ENCODE measurements at places on chromosomes 7 and 10.

- DNase-seq: no peak
Measured at GRCh38 chr10:59513558-59513957, 151.2 kb upstream of the FAM13C start.

- no peak for DNase-seq
Measured at GRCh38 chr7:124084024-124084423, 51.2 kb upstream of the TMEM229A start.

DNA sequence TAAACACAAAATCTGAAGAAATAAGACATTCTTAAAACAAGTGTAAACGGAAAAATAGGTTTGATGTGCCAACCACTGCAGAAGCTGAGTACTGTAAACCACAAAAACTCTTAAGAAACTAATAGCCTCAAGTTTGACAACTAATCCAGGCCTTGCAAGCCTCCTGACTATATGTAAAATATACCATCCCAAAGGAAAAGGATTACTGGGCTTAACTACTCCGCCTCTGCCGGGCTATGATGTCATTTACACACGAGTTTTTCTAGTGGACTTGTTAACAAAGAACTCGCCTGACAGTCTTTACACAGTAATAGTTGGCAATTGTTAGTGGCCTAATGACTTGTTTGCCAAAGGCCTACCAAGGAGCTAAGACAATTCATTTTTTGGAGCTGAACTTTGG, 2.1 kb downstream of the KIF5B start:
- DNase-seq: no peak

DNA sequence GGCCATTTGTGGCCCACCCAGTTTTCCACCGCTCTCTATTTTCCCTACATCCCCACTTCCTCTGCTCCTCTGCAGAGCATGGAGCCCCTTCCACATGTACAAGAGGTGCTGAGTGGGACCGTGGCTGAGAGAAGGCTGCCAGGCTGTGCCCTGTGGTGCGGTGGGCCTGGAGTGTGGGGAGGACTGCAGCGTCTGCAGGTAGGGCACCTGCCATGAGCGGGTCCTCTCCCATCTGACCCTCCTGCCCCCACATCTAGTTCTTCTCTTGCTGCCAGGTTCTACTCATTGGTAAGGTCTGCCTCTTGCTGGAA, 145.6 kb upstream of the FAM20C start:
- DNase-seq: no peak

DNA sequence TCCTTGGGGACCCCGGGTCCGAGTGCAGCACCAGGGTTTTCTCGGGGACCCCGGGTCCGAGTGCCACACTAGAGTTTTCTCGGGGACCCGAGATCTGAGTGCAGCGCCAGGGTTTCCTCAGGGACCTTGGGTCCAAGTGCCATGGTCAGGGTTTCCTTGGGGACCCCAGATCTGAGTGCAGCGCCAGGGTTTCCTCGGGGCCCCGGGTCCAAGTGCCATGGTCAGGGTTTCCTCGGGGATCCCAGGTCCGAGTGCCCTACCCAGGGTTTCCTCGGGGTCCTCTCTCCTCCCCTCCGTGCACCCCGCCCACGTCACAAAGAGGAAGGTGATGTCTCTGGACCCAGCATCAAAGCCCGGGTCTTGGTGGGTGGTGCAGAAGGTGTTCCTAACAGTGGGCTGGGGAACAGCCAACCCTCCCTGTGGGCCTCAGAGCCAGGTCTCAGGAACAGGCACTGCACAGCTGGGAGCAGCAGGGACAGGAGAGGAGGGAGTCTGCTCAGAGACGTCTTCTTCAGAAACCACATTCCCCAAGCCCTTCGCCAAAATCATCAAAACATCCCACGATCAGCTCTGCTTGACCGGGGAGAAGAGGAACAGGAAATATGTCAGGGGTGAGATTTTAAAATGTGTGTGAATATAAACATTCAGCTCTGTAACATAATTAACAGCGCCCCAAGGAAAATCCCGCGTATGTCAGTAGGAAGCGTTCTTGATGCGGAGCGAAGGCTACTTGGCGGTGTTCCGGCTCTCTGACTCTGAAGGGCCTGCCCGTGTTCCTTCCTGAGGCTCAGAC, 540.7 kb downstream of the DNAJB6 start:
- DNase-seq: no peak

- DNase-seq: no peak
Measured at GRCh38 chr10:35696392-35697287, 54.5 kb upstream of the FZD8 start.

DNA sequence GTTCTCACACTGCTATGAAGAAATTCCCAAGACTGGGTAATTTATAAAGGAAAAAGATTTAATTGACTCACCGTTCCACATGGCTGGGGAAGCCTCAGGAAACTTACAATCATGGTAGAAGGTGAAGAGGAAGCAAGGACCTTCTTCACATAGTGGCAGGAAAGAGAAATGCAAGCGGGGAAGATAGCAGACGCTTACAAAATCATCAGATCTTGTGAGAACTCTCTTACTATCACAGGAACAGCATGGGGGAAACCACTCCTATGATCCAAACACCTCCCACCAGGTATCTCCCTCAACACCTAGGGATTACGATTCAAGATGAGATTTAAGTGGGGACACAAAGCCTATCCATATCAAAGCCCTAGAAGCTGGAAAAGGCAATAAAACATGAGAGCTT, 130.8 kb downstream of the MDFIC start:
- no peak for DNase-seq

GRCh38 chr10:78850644-78851435, 217.9 kb upstream of the ZMIZ1 start:
- no peak for DNase-seq

DNA sequence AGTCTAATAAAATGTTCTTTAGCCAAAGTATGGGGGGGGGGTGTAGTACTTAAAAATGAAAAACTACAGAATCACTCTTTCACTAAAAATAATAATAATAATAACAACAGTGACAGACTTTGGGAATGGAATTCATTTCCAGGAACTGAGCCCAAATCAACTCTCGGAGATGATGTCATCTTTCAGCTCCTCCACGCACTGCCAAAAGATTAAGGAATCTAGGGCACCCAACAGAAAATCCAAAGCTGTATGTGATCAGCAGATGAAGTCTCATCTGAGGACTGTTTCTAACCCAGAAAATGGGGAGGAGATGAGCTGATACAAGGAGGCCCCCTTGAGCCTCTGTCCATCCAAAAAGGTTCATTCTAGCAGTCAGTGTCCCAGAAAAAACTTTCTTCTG, 54.5 kb downstream of the GRB10 start:
- DNase-seq: no peak

GRCh38 chr7:132537456-132538145, 38.7 kb downstream of the PLXNA4 start:
- no peak for DNase-seq

DNA sequence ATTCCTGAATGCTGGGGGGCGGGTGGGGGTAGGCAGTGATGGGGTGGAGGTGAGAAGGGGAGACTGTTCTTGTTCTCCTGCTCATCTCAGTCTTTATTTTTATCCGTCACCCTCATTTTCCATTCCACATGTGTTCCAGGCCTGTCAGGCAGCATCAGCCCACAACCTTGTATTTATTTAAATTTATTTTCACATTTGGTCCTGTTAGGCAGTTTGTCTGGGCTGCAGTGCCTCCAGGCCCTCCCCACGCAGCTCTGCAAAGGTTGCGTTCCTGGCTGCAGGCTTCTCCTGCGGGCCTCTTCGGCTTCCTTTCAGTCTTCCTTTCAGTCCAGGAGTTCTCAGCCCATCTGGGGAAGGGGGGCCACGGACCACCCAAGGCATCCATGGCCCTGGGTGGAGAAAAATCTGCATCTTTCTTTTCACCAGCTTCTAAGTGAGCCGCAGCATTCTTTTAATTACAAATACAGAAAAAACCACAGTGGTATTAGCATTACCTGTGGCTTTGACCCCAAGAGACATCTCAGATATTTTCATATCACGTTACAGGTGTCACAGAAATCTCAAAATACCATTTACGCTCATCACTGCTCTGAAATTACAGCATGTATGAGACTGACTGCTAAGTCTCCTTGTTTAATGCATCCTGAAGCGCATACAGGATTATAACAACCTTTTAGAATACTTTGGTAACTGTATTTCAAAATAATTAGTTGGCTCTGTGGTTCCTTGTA, 94.0 kb downstream of the C10orf105 start:
- no peak for DNase-seq

DNA sequence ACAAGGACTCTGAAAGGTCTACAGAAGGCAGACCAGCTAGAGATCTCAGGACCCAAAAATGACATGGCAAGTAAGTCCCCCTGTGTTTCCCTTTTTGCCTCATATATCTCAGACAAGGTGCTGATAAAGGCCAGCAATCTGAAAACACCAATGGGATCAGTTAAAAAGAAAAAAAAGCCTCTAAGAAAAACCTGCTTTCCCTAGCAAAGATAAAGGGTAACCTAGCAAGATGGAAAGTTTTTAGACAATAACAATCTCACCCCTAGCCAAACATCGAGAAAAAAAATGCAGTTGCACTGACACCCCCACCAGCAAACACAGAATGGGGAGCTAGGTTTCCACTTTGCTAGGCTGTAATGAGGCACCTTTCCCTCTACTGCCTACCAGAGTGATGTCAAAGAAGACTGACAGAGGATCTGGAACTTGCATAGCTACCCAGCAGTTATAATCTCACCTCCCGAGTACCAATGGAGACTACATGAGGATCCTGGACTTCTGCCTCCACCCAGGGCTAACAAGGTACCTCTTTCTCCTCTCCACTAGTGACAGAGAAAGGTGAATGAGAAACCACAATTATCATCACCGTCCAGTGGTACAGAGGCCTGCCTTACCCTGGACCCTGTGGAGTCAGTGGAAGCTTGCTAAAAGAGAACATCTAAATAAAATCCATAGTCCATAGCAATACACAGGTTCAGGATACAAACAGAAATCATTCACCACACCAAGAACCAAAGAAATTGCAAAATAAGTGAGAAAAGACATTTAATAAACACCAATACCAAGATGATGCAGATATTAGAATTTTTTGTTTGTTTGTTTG, 240.8 kb downstream of the ARHGAP12 start:
- no peak for DNase-seq

Data from HCT116 (cell line).